Activated T-helper 1 cell treated with anti-CD3 and anti-CD28 coated beads, Interleukin-12 subunit alpha, Interleukin-12 subunit beta, Interleukin-2, Interleukin-4 antibody, amounts not matched to agents 30 ng/mL and 10 ng/mL and 1 ng/mL, durations not matched to agents 14 hours and 24 hours and 36 hours (primary cell): ENCODE measurements at places on chromosomes 5 and 9. TPM values are rescaled to one million over a fixed set of nuclear protein-coding genes. Genes with fewer than 3 reads are reported as not detected.

CDH9 gene
- not detected in 2 replicates for total RNA-seq

PRR16 gene
- total RNA-seq: not detected in 2 replicates

ADRB2 gene
- 0.83 and 0.93 TPM in 2 replicates for total RNA-seq

DMAC1 gene
- 45.3 and 46.4 TPM in 2 replicates for total RNA-seq

DNA sequence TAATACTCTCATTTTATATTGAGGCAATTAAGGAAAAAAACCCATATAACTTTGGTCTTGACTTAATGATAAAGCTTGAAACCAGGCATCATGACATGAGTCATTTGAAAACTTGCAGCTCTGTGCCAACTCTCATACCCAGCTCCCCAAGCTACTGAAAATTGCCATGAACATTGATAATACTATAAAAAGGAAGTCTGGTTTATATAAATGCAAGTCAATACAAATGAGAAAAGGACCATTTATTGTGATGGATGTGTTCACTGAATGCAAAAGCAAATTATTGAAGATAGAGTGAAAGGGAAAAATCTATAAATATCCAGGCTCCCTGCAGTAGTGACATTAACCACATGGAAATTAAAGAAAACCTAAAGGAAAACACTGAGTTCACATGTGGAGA is 116.3 kb downstream of the DEPDC1B start:
- H3K4me1 ChIP-seq: no peaks in the 10 kb centered on the region
- H3K36me3 ChIP-seq: no peaks in the 10 kb centered on the region
- no peak overlapping the region for H3K4me3 ChIP-seq
- no peak overlapping the region for H3K27ac ChIP-seq
- H3K27me3 ChIP-seq: peaks cover 1% of the 10 kb centered on the region
- DNase-seq: no peak

- H3K36me3 ChIP-seq: no peaks in the 10 kb centered on the region
- peaks cover 7% of the 10 kb centered on the region for H3K4me1 ChIP-seq
- H3K27ac ChIP-seq: no peak overlapping the region
- DNase-seq: no peak
- peaks cover 9% of the 10 kb centered on the region for H3K27me3 ChIP-seq
- no peak overlapping the region for H3K4me3 ChIP-seq
These were observed 248.5 kb upstream of the PANK3 start for GRCh38 chr5:168827636-168828035.

- H3K36me3 ChIP-seq: no peaks in the 10 kb centered on the region
- H3K27me3 ChIP-seq: no peaks in the 10 kb centered on the region
- H3K27ac ChIP-seq: no peak overlapping the region
- no peak overlapping the region for H3K4me3 ChIP-seq
These were observed 194.7 kb downstream of the CACNA1B start for GRCh38 chr9:138072161-138072842.

DNA sequence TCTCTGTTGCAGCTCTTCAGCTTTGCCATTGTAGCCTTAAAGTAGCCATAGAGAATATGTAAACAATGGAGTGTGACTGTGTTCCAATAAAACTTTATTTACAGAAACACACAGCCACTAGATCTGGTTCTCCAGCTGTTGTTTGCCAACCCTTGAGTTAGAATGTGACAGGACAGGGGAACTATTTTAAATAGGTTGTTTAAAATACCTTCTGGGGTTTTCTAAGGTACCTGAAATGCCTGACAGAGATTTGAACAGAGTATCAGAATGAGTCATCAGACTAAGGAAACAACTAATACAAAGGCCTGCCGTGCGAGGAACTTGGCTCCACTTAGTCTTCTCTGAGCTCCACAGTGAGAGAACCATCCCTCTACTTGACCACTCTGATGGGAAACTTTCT is 85.4 kb downstream of the HSD17B4 start:
- H3K36me3 ChIP-seq: peaks cover 6% of the 10 kb centered on the region
- H3K4me3 ChIP-seq: no peak overlapping the region

- DNase-seq: no peak
- no peaks in the 10 kb centered on the region for H3K4me1 ChIP-seq
- H3K27ac ChIP-seq: no peak overlapping the region
- no peak overlapping the region for H3K4me3 ChIP-seq
- H3K27me3 ChIP-seq: no peaks in the 10 kb centered on the region
- no peaks in the 10 kb centered on the region for H3K36me3 ChIP-seq
These were observed 41.7 kb downstream of the UNC13B start for GRCh38 chr9:35203528-35203927.

DNA sequence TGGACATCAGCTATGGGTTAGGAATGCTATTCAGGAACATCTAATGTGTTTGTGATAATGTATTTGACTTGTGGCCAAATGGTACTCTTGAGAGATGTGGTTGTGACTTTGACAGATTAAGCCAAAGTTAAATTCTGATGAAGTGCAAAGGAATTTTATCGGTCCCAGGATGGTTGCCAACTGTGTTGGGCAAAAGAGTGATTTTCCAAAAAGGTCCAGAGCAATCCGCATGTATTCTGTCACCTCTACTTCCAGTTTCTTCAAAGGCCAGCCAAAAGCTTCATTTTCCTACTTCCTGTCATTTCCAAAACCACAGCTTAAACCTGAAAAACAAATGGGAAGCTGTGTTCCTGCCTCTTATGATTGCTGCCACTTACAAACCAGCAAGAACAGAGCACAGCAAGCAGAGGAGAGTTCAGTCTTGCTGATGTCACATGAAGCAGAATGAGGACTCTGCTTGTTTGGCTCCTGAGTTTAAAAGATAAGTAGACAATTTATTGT is 59.8 kb downstream of the MARCHF3 start:
- H3K4me1 ChIP-seq: peaks cover 35% of the 10 kb centered on the region
- DNase-seq: no peak
- H3K4me3 ChIP-seq: no peak overlapping the region
- H3K27me3 ChIP-seq: no peaks in the 10 kb centered on the region

GRCh38 chr9:136310273-136311030 is 6.6 kb upstream of the CCDC187 start:
- H3K4me3 ChIP-seq: no peak overlapping the region
- peaks cover 2% of the 10 kb centered on the region for H3K27me3 ChIP-seq
- H3K4me1 ChIP-seq: no peaks in the 10 kb centered on the region
- no peak overlapping the region for H3K27ac ChIP-seq
- H3K36me3 ChIP-seq: no peaks in the 10 kb centered on the region

DNA sequence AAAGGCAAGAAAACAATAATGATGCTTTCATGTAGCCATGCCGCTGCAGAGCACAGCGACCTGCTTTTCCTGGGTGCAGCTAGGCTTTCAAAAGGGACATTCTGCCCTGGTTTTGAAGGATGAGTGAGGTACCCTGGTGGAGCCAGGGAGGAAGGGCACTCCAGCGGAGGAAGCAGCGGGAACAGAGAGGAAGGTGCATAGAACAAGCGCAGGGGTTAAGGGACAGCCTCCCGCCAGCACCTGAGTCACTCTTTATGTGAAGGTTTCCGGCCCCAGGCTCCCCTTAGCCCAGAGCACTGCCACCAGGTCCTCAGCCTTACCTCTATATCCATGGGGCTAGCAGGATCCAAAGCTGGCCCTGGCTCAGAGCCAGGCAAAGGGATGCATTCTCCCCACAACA is 221.1 kb downstream of the CDK5RAP2 start:
- H3K27me3 ChIP-seq: no peaks in the 10 kb centered on the region
- DNase-seq: no peak
- H3K4me1 ChIP-seq: no peaks in the 10 kb centered on the region

- peaks cover 16% of the 10 kb centered on the region for H3K36me3 ChIP-seq
- no peaks in the 10 kb centered on the region for H3K4me1 ChIP-seq
- DNase-seq: no peak
- no peak overlapping the region for H3K4me3 ChIP-seq
These were observed 40.2 kb downstream of the NSUN2 start for GRCh38 chr5:6592601-6593000.

DNA sequence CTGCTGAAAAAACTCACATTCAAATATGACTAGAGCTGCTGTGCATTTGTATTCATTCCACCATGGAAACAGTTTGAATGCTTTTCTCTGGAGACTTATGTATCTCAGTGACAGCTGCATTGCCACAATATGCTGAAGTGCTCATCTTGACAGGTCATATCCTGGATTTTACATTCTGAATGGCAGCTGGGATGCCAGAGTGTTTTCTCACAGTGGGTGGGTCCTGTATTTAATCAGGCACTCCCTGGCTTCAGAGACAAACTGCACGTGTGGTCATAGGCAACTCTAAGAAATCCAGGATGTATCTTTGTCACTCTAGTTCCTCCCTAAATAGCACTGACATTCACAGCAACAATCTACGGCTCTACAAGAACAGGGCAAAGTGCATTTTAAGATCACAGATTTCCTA is 75.6 kb downstream of the ST8SIA4 start:
- no peak for DNase-seq
- peaks cover 36% of the 10 kb centered on the region for H3K4me1 ChIP-seq
- H3K27me3 ChIP-seq: no peaks in the 10 kb centered on the region
- H3K27ac ChIP-seq: peak overlapping the region; percentile 31

GRCh38 chr5:163995206-163995605 is 489.8 kb downstream of the MAT2B start:
- H3K27me3 ChIP-seq: no peaks in the 10 kb centered on the region
- no peak overlapping the region for H3K4me3 ChIP-seq
- H3K36me3 ChIP-seq: no peaks in the 10 kb centered on the region
- DNase-seq: no peak

DNA sequence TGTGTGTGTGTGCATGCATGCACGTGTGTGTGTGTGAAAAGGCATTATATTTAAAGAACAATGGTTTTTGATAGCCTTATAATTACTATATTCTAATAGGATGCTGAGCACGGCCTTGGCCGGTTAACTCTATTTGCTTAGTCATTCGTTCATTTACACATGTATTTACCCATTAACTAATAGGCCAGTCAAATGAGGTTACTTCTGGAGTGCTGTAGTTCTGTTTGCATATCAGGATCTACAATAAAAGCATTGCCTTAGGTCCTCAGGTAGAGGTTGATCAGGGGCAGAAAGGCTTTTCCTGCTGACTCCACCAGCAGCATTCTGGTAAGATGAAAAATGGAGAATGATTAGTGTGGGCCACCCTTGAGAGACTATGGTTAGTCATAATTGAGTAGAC is 219.0 kb downstream of the COMMD10 start:
- no peak for DNase-seq
- no peak overlapping the region for H3K27ac ChIP-seq
- no peaks in the 10 kb centered on the region for H3K4me1 ChIP-seq
- no peaks in the 10 kb centered on the region for H3K27me3 ChIP-seq

GRCh38 chr9:88230612-88231011 is 92.3 kb upstream of the SPATA31C2 start:
- DNase-seq: no peak
- H3K27me3 ChIP-seq: peaks cover 13% of the 10 kb centered on the region
- H3K4me1 ChIP-seq: no peaks in the 10 kb centered on the region
